Tibial artery (tissue), 4 donors: ENCODE measurements at places on chromosomes 6 and 20.

DNA sequence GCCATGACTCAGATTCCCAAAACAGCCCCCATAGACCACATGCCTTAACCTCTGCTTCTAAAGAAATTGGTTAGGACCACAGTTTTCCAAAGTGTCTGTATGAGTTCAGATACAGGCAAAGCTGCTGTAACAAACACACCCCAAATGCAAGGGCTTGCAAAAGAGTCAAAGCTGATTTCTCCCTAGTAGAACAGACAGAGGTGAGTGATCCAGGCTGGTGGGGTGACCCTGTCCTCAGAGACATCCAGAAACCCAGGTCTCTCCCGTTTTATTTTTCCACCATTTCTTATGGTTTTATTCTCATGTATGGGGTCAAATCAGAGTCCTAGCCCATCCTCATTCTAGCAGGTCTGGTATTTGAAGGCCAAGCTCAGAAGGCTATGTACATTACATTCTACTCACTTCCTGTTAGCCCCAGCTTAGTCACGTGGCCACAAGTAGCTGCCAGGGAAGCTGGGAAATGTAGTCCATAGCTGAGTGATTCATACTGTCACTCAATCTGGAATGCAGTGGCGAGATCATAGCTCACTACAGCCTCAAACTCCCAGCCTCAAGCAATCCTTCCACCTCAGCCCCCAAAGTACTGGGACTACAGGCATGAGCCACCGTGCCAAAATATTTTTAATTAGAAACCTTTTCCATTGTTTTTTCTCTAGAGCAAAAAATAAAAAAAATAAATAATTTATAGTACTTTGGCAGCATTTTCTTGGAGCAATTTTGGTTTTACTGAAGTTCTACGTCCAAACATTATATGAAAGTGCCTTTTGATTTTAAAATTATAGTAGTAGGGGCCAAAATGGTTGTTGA lies 175.2 kb downstream of the ZMYND8 start:
- DNase-seq, result no peak

DNA sequence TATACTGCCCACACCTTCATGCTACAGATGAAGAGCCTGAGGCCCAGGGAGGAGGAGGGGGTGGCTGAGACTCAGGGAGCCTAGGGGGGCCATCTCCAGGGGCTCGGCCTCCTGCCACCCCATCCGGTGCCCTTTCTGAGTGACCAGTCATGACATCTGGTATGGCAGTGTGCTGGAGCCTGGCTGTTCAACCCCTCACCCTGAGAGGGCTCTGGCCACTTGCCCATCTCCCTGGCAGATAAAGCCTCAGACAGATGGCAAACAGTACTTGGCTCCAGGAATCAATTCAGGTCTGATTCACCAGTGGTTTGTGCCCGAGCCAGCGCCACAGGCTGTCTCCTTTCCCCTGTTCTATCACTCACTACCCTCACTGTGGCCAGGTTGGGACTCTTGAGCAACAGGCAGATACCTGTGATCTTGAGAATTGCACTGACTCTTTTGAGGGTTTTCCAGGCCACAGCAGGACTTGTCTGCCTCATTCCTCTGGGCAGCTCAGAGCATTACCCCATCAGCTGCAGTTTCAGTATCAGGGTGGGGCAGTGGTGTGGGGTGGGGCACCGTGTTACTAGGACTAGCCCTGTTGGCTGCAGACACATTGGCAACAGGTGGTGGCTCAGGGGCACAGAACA lies 22.8 kb downstream of the SRSF3 start:
- DNase-seq, result peak; percentile 20

DNA sequence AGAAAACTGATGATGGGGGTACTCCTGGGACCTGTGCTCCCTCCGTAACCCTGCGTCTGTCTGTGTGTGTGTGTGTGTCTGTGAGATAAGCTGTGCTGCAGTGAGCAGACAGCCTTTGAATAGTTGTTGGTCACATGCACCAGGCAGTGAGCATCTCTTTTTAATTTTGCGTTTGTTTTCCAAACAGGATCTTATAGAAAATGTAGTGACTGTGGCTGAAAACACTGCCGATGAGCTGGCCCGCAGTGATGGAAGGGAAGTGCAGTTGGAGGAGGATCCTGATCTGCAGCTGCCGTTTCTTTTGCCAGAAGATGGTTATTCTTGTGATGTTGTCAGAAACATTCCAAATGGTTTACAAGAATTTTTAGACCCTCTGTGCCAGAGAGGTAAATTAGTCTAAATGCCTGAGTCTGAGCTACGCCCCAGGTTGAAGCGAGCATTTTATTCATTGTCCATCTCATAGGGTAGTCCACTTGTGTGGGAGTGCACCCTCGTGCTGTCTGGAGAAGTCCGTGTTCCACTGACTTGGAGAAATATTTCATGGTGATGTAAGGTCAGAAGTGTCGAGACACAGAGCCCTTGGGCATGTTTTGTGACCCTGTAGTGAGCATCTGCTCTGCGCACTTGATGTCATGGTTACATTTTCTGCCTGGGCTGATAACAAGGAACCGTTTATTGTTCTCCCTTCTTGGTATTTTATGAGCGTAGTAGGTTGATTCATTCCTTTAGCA lies 78.8 kb upstream of the KIF25 start:
- no peak for DNase-seq

GRCh38 chr6:72976484-72976883 lies 248.8 kb downstream of the KHDC1L start:
- no peak for DNase-seq

DNA sequence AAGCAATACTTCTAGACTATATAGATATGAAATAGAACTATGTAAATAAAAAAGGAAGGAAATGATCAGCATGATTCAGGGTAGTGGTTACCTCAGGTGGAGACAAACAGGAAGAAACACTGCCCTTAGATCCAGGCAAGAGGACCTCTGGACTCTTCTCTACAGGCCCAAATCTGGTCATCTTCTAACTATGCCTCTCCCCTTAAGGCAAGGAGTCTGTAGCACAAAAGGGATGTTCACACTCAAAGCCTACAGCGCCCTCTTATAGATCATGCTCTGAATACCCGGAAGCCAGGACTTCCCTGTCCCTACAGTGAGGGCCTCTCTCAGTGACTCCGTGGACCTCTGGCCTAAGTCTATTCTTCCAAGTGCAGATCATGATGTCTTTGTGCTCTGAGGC lies 30.4 kb upstream of the HIVEP2 start:
- DNase-seq, result no peak

DNA sequence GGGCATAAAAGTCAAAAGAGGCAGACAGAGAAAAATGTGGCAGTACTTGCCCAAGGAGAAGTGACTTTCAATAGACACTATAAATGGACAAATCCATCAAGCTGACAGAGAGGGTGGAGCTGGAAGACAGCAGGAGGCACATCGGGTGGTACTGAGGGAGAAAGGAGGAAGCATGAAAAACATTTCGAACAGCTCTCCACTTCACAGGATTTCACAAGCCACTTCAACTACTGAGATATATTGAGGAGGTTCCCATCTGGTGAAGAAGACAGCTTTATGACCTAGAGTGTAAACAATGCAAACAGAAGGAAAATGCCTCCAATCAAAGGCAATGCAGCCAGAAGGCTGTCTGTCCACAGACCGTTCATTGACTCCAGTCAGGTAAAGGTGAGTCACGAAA lies 259.4 kb upstream of the ECI2 start:
- no peak for DNase-seq

DNA sequence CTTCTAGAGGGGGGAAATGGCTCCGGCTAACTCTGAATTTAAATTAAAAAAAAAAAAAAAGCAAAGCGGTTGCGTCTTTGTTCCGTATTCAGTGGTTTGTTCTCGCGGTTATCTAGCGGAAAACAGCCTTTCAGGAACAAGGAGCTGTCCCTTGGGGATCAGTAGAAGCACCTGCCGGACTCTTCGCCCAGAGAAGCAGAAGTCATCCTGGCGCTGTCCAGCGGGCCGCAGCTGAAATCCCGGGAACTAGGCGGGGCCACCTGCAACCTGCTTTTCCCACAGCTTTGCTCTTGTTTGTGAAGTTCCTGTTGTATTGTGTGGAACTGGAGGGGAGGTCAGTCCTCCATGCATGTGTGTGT lies 43.9 kb upstream of the GJE1 start:
- DNase-seq, result no peak

DNA sequence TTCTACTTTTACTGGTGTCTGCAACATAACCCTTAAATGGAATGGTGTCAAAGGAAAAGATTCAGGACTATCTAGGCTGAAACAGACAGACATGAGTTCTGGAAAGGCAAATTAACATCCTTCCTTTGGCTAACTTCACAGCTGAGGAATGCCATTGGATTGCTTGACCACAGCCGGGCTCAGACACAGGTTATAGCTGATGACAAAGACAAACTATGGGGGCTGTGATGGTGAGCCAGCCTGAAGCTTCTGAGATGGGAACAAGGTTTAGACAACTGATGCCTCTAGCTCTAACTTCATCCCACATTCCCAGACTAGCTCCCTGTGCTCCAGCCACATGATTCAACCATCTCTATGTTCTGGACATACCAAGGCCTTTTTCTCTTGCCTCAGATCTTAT lies 15.3 kb downstream of the POLR1C start:
- DNase-seq, result no peak

DNA sequence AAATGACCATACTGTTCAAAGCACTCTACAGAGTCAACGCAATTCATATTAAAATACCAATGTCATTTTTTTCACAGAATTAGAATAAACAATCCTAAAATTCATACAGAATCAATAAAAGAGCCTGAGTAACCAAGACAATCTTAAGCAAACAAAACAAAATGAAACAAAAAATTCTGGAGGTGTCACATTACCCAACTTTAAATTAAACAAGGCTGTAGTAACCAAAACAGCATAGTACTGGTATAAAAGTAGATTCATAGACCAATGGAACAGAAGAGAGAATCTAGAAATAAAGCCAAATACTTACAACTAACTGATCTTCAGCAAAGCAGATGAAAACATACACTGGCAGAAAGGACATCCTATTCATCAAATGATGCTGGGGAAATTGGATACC lies 346.9 kb upstream of the JAG1 start:
- no peak for DNase-seq

DNA sequence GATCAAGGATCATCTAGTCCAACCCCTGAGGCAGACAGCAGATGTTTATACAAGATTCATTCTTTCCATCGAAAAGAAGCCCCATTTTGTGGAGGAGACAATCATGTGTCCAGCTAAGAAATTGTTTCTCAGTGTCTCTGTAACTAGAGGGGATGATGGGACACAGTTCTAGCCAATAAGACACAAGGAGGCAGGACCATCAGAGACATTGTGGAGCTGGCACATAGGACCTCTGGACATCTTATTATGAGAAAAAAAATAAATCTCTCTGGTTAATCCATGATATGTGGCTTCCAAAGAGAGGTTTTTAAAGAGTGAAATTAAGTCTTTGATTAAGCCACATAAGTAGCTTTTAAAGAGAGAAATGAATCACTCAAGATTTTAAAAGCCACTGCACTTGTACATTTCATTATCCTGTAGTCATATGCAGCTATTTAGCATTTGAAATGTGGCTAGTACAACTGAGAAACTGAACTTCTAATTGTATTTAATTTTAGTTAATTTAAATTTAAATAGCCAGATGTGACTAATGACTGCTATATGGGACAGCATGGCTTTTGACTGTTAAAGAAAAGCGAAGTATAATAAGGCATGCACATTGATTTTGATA lies 176.8 kb downstream of the TASP1 start:
- no peak for DNase-seq

DNA sequence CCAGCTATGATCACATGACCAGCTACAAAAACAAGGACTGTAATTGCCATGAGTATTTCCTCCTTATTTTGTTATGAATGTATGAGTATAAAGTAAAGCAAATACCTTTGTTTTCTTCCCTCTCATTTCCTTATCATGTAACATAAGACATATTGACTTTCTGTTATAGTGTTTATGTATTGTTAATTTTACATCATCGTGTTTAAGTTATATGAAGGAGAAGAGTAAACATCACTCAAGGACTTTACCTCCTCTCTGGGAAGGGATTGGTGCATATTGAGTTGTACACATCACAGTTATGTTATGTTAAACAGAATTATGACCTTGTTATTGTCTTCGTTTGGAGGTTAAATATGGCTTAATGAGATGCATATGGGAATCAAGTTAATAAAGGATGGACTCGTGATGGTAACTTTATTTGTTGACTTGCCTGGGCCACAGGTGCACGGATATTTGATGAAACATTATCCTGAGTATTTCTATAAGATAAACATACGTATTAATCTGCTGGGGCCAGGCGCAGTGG lies 57.3 kb upstream of the CNKSR3 start:
- DNase-seq, result no peak

- peak; percentile 57 for DNase-seq
These were observed 7.0 kb upstream of the APMAP start for GRCh38 chr20:24999568-24999967.

GRCh38 chr6:57158658-57159057 lies 13.5 kb upstream of the BAG2 start:
- no peak for DNase-seq

- DNase-seq, result no peak
These were observed 370.6 kb downstream of the CD83 start for GRCh38 chr6:14488180-14488579.
